Thymus (tissue), 14 donors: ENCODE measurements at places on chromosomes 13 and 19.

- DNase-seq: no peak
Measured at GRCh38 chr13:83503424-83503823, 378.9 kb downstream of the SLITRK1 start.

GRCh38 chr19:1455336-1456120 is 5.6 kb downstream of the APC2 start:
- DNase-seq: no peak

DNA sequence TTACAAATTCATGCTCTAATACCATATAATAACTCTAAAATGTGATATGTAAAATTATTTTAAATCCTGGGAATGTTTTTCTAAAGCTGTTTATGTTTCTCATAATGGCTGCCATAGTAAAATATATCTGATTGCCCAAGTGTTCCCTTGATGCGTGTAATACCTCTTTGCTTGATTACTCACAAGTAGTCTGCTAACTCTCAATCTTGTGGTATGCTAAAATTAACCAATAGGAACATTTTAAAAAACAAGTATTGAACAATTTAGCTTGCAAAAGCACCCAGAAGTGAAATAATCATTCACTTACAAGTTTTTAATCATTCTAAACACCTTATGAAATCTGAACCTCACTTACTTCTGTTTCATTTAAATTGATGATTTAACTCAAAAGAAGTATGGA is 386.0 kb upstream of the ATXN8OS start:
- no peak for DNase-seq

DNA sequence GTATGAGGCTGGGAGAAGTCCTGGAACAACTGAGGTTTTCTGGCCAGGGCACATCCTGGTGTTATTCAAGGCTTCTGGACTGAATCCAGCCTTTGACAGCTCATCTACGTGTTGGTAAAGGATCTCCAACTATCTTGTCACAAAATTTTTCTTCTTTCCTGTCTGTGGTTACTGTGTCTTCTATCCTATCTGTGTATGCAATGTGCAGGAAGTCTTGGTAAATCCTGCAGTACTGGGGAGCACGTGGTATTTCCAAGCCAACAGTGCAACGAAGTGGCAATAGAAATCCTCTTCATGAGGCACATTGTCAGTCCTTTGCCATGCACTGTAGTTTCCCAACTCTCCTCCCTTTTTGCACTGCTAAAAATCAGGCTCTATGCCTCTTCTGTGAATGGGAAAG is 86.7 kb downstream of the ZNF100 start:
- no peak for DNase-seq

GRCh38 chr13:33678906-33679657 is 138.9 kb upstream of the RFC3 start:
- peak; percentile 33 for DNase-seq

DNA sequence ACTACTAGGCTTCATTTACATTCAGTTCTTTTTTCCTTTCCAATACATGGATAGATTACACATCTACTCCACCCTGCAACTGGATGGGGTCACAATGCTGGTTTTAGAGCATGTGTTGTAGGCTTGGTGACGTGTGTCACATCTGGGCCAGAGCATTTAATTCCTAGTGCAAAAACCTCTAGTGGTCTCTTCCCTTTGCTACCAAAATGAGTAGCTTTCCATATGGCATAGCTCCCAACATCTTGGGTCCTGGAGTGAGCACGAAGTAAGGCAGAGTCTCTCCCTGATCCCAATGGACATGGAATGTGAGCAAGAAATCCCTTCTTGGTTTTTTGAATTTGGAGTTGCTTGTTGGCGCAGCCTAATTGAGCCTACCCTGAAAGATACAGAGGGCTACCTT is 51.7 kb downstream of the TNFSF11 start:
- DNase-seq: no peak

DNA sequence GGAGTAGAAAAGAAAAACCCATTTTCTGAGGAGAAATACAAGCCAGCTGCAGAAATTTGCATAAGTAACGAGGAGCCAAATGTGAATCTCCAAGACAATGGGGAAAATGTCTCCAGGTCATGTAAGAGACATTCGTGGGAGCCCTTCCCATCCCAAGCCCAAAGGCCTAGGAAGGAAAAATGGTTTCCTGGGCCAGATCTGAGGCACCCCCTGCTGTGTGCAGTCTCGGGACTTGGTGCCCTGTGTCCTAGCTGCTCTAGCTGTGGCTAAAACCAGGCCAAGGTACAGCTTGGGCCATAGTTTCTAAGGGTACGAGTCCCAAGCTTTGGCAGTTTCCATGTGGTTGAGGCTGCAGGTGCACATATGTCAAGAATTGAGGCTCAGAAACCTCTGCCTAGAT is 444.9 kb downstream of the PCDH20 start:
- no peak for DNase-seq
